Stomach (tissue), 19 donors: ENCODE measurements at places on chromosomes 2 and 18. TPM values are rescaled to one million over a fixed set of nuclear protein-coding genes. Genes with fewer than 3 reads are reported as not detected.

DNA sequence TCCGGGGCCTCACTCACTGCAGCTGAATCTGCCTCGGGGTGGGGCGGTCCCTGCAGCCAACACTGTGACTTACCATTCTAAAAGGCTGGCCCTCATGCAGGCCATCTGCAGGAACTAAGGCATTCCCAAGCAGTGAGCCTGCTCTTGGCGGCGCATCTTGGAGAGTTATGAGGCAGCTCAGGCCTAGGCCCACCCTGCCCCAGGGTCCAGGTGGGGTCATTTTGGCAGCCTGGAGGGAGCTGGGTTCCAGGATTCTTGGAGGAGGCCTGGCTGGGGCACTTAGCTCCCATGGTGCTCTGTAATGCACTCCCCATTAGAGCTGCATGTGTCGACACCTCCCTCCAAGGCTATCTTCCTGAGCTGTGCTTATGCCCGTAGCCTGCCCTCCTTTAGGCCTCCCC lies 14.8 kb upstream of the BIN1 start:
- no peak for DNase-seq

PRSS56 gene
- not detected for total RNA-seq

DNA sequence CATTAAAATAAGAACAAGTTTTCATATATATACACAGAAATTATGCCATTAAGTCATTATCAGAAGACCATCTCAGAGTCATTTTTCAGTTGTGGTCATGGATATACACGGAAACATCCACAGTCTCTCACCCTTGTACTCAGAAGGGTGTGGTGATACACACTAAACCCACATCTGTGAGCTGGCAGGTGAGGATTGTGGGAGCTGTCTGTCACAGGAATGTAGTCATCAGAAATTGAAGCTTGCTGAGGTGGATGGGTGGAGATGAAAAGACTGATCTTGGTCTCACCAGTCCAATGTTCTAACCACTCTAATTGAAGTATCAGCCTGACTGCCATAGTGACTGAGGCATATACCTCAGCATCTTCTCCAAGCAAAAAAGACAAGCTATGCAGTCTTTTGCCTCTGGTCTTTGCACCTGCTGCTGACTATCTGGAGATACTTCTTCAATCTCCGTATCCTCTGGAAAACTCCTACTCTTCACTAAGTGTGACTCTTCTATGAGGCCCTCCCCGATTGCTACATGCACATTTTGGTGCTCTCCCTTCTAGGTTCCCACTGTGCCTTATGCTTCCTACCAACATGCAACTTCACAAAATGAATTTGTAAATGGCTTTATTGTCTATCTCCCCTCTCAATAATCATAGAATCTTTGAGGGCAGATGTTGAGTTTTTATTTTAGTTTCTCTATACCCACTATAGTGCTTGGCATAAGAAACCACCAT lies 232.8 kb downstream of the DYM start:
- no peak for DNase-seq

FNDC4 gene
- total RNA-seq = 5.0 TPM

KHK gene
- 2.6 TPM for total RNA-seq

- no peak for DNase-seq
These were observed 51.5 kb downstream of the PLEKHB2 start for GRCh38 chr2:131156452-131157149.

DUSP19 gene
- 19.6 TPM for total RNA-seq

DNA sequence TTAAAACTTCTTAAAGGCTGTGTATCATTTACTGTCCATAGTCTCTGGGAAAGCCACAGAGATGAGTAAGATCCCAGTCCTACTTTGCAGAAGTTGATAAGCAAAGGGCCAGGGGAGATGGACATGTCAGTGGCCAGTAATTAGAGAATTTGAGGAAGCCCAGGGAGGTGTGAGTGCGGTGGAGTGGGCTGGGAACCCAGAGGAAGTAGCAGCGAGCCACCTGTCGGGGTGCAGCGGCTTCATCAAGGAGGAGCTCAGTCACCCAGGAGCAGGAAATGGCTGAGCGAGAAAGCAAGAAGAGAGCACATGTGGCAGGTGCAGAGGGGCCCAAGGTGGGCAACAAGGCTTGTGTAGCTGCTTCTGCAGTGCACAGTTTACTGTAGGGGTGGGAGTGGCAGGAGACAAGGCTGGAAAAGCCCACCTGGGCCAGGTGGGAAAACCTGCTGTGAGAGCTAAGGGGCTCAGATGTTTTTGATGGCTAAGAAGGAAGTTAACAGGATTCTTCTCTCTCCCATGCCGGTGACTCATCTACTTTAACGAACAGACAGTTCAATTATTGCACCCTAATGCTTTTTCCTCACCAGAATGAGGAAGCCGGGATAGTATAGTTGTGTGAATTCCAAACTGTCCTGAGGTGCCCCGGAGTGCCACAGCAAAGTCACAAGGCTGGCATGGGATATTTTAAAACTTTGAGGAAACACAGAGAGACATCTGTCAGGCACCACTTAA lies 34.8 kb upstream of the MGAT5 start:
- no peak for DNase-seq
